ENCODE measurements at places on chromosomes 2 and 18. TPM values are rescaled to one million over a fixed set of nuclear protein-coding genes. Genes with fewer than 3 reads are reported as not detected.

The SEMA4F gene
- total RNA-seq, result 12.5 TPM

DNA sequence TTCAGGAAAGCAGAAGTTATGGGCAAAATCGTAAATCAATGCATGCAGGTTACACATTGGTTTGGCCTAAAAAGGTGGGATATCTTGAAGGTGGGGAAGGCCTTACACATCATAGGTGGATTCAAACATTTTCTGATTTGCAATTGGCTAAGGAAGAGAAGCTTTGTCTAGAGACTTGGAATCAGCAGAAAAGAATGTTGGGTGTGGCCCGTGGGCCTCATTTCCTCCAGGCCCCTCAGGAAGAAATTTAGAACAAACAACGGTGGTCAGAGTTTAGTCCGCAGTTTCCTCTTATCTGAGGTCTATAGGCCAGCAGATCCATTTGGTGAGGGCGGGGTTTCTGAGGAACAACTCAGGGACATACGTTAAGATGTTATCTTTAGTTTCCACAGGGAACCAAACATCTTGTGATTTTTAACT, 50.9 kb upstream of the AFF3 start:
- DNase-seq, result no peak

The TRIM43 gene
- not detected for total RNA-seq

- no peak for DNase-seq
These were observed 25.6 kb downstream of the ZNF236 start for GRCh38 chr18:76847916-76848315.

GRCh38 chr2:28394331-28394877, 1.7 kb downstream of the FOSL2 start:
- peak; percentile 79 for DNase-seq

- DNase-seq, result no peak
These were observed 1.6 kb downstream of the INHBB start for GRCh38 chr2:120347396-120348060.

The PLEK gene
- 9.4 TPM for total RNA-seq

DNA sequence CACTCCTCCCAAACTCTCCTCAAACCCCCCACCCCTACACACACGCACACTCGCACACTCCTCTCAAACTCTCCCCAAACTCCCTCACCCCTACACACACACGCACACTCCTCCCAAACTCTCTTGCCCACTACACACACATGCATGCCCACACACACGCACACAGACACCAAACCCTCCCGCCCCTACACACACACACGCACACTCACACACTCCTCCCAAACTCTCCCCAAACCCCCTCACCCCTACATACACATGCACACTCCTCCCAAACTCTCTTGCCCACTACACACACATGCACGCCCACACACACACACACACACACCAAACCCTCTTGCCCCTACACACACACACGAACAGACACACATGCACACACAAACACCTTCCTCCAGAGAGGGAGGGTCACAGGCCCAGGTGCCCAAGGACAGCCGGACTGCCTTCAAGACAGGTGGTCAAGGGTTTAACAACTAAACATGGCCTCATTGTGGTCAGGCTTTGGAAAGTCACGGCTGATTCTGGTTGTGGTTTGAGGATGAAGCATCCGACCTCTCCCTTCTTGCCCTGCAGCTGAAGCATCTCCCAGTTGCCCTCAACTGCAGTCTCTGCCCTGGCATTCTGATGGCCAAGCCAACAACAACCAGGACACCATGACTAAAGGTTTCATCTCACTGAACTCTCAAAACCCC, 72.3 kb upstream of the SNTG2 start:
- DNase-seq, result peak; percentile 5

GRCh38 chr2:123493687-123494086, 531.4 kb upstream of the CNTNAP5 start:
- no peak for DNase-seq

DNA sequence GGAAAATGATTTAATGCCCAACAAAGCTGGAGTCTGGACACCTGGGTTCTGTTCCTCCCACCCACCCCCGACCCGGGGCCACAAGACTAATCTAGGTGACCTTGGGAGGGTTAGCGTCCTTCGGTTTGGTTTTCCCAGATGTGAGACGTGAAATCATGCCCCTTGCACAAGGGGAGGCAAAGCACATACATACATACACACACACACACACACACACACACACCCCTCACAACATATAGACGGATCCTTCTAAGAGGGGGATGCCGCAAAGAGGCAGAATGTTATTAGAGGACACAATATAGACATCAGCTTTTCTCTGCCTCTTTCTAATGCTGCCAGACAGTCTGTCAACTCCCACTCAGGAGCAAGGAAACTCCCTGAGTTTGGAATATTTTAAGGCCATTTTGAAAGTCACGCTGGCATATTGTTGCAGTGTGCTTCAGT, 616 bp upstream of the RBMS1 start:
- DNase-seq, result no peak

DNA sequence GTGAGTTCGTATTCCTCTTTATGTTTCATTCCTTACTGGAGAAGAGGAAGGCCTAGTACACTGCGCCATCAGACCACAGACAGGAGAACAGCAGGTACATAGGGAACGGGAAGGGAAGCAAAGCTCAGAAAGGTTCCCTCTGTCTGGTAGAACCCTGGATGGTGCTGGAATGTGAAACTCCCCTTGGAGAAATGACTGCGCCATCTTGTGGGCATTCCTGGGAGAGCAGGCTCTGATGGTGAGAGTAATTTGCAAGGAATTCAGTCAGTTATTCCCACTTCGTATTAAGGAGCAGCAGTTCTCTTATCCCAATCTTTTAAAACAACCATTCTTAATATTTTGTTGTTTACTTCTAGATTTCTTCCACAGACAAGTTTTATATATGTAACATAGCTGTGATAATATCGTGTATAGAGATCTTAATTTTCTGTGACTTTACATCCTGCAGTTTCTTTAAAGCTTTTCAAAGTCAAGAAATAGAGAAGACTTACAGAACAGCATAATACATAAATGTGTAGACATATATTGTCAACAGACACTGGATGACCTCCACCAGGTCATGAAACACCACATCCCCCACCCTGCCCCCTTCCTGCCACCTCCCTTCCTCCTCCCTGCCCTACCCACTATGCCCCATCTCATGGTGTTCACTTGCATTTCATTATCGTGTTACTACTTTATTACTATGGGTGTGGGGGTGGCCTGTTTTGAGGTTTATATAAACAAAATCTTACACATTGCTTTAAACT, 83.9 kb downstream of the ARHGEF4 start:
- DNase-seq, result peak; percentile 57

DNA sequence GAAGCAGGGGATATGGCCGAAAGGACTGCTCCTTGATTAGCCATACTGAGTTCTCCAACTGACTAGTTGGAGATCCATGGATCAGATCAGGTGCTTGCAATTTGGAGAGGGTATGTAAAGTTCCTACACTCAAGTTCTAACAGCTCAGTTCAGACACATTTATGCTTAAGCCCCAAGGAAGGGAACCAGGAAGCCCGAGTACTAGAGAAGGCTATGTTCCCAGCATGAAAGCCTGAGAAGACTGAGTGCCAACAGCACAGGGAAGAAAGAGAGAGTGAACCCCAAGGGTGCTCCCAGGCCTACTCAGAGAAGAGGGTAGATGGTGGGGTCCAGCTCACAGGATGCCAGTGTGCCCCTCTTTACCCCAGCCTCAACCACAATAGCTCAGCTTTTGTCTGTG, 16.1 kb upstream of the SPTBN1 start:
- no peak for DNase-seq

DNA sequence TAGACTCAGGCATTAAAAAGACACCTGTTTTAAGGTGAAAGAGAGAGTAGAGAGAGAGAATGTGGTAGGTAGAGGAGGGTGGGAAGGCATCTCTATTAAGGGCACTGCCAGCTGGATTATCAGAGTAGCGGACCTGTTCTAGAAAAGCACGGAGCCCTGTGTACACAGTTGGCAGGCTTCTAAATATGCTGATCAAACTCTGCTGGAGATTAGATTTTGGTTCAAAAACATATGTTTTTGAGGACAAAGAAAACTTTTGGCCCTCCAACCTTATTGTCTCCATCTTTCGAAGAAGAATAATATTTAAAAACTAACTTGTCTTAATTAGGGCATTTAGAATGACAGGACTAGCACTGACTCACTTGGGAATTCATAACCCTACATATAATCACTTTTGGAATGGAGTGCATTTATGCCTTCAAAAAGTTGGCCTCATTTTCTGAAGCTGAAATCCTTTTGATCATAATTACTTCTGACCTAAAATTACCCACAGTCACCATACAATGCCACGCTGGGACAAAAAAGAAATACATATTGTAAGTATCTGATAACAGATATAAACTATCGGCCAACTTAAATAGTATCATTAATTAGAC, 254.6 kb downstream of the MEIS1 start:
- DNase-seq, result no peak

- DNase-seq, result no peak
These were observed 99.8 kb downstream of the UXS1 start for GRCh38 chr2:106094131-106094841.

DNA sequence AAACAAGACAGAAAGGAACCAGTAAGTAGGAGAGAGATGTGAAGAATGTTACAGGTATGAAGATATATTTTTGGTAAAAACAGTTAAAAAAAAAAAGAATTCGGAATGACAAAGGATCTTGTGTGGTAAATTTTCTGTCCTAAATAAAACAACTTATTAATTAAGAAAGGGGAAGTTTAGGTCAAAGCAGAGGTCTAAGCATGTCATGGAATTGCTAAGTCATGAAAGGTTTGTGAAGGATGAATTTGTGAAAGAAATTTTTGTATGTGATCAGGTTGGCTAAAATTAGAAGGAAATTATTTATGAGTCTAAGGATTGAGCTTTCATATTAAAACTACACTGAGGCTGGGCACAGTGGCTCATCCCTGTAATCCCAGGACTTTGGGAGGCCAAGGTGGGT, 11.1 kb upstream of the ALPG start:
- no peak for DNase-seq

DNA sequence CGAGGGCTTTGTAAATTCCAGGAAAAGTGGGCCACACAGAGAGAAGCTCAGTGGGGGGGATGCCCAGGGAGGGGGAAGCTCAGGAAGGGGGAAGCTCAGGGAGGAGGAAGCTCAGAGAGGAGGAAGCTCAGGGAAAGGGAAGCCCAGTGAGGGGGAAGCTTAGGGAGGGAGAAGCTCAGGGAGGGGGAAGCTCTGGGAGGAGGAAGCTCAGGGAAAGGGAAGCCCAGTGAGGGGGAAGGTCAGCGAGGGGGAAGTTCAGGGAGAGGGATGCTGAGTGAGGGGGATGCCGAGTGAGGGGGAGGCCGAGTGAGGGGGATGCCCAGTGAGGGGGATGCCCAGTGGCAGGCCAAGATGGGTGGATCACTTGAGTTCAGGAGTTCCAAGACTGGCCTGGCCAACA, 821 bp upstream of the CHRNG start:
- DNase-seq, result no peak

DNA sequence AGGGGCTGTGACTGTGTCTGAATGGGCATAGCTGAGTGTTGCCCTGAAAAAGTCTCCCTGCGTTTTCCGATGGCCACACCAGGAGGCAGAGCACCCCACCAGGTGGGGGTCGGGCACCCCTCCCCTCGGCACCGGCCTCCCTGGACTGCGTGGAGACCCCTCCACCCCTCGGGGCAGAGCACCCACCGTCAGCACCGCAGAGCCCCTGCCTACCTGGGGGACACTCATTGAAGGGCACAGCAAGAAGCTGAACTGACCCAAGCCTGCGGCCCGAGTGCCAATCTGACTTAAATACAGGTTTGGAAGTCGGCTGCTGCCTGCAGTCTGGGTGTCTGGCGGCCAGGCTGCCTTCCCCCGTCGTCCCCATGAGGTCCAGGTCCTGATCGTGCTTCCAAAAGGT, 69.9 kb downstream of the KCNG2 start:
- DNase-seq, result no peak

DNA sequence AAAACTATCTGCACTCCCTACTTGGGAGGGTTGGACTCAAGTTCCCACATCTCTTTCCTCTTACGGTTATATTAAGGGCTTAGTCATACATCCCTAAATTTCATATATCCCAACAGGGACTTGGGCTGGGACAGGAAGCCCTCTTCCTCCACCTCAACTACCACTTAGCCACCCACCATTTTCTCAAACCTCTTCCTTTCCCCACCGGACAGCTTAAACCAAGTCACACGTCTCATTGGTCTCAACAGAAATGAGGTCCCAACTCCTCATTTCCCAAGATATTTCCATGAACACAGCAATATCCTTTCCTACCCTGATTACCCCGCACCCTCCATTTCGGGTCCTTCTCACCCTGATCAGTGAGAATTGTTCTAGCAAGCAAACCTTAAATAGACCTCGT, 736 bp downstream of the ZSCAN30 start:
- DNase-seq, result no peak

GRCh38 chr2:58448065-58448507, 207.0 kb upstream of the FANCL start:
- DNase-seq, result peak; percentile 64

DNA sequence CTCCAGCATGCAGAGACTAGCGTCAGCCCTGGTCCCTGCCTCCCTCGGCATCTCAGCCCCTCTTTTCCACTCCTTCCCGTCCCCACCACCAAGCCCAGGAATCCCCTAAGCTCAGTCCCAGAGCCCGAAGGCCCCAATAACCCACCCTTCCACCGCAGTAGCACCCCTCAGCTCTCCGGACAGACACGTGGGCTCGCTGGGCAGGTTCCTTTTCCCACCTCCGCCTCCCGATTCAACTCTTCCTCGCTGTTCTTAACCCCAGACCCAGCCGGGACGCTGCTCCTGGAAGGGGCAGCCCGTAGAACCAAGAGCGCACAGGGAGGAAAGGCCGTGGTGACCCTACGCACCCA, 1.4 kb downstream of the IHH start:
- DNase-seq, result no peak

- no peak for DNase-seq
These were observed 157.3 kb upstream of the MMADHC start for GRCh38 chr2:149744865-149745264.

- no peak for DNase-seq
These were observed 215.0 kb downstream of the IRS1 start for GRCh38 chr2:226584518-226585055.

The DYNAP gene
- not detected for total RNA-seq

The DYSF gene
- total RNA-seq, result 12.8 TPM

The PAX8 gene
- total RNA-seq, result 3.5 TPM

DNA sequence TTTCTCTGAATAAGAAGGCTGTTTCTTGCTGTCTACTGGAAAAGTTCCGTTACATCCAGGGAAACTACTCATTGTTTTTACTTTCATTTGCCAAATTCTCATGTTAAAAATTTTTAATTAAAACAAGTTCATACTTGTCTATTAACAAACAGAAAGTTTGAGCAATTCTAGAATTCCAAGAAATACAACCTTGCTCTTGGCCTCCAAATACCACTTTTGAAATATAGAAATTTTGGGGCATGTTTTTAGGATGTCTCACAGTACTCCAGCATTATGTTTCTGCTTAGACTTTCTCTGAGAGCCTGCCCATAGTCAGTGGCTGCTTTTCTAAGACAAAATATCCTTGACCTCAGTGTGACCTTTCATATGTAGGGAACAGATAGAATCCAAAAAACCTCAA, 228.7 kb upstream of the RND3 start:
- DNase-seq, result no peak

The DSG4 gene
- not detected for total RNA-seq

DNA sequence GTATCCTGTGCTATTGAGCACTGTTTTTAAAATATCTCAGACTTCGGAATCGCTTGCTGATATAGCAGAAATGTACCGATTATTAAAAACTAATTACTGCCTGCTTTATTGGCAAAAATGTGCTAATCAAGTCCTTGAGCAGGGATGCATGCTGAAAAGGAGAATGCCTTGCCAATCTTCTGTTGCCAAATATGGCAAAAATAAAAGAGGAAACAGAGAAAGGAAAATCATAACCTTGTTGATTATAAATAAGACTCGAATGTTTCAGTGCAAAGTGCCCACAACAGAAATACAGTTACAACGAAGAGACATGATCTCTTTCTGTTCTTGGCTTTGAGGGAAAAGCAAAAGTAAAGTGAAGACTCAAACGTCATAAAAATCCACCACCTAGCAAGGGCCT, 248.5 kb downstream of the TMEM182 start:
- no peak for DNase-seq

Measured in mucosa of gallbladder (tissue), 1 donor.